ENCODE measurements at places on chromosomes 6 and 20.

DNA sequence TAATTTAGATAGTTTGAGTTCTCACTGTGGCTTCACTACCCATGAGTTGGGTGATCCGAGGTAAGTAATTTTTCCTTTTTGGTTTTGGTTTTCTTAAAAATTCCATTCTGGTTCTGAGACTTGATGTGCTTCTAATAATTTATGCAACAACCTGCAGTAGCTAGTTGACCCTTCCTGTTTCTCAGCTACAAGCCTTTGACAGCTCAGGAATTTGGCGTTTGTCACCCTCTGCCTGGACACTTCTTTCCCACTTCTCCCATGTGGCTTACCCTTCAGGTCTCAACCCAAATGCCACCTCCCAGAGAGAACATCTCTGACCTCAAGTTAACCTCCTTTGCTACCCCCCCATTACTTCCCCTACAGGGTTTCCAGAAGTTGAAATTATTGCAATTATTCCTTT, 49.7 kb upstream of the TSHZ2 start:
- no peak for DNase-seq

- DNase-seq, result no peak
Observed at GRCh38 chr6:53828966-53829697, 34.3 kb downstream of the LRRC1 start.

GRCh38 chr6:87065117-87065516, 29.8 kb downstream of the CGA start:
- DNase-seq, result no peak

- no peak for DNase-seq
Observed at GRCh38 chr6:164502833-164503232, 806.6 kb downstream of the C6orf118 start.

GRCh38 chr20:62357187-62357667, 9.9 kb downstream of the LAMA5 start:
- peak; percentile 87 for DNase-seq

DNA sequence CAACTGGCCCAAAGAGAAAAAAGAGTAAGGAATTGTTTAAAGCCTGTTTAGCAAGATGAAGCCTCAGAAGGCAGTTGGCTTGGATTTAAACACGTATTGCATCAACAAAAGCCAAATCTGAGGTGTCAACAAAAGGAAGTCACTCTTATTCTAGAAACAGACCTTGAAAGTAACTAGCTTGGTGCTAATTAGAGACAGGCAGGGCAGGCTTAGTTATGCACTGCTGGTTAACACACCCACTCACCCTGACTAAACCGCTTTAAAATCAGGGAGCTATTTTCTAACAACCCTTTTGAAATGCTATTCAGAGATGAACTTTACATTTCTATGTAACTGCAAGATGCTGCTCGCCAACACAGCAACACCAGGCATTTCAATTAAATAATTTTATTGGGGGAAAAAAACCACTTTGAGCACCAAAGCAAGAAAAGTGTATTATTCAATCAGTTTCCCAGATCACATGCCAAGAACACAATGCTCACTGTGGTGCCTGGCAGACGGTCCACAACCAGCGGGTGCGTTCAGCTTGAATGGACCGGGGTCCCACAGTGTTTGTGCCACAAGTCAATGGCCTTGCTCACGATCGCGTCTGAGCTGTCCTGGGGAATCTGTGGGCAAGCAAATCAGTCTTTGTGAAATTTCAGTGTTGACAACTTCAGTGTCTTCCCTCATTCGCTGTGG, 23.6 kb downstream of the TBC1D7 start:
- no peak for DNase-seq

GRCh38 chr6:168139121-168139520, 60.1 kb upstream of the FRMD1 start:
- no peak for DNase-seq

DNA sequence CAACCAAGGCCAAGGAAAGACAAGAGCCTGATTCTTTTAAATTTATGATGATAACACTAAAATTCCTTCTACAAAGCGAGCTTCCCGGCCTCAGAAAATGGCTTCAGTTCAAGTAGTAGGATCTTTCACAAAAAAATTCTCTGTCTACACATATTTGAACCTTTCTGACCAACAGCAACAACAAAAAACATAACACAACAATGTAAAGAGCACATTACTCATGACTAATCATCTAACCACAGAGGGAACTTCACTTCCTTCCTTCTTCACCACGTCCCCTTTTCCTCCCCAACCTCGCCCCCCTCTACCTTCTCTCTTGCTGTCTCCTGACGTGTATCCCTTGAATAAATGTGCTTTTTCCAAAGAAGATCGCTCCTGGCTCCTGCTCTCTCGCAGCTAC, 228.2 kb downstream of the MYLK4 start:
- DNase-seq, result no peak

- no peak for DNase-seq
Observed at GRCh38 chr20:41837669-41838224, 219.6 kb upstream of the CHD6 start.

GRCh38 chr20:51022227-51022802, 592 bp downstream of the KCNG1 start:
- DNase-seq, result no peak

DNA sequence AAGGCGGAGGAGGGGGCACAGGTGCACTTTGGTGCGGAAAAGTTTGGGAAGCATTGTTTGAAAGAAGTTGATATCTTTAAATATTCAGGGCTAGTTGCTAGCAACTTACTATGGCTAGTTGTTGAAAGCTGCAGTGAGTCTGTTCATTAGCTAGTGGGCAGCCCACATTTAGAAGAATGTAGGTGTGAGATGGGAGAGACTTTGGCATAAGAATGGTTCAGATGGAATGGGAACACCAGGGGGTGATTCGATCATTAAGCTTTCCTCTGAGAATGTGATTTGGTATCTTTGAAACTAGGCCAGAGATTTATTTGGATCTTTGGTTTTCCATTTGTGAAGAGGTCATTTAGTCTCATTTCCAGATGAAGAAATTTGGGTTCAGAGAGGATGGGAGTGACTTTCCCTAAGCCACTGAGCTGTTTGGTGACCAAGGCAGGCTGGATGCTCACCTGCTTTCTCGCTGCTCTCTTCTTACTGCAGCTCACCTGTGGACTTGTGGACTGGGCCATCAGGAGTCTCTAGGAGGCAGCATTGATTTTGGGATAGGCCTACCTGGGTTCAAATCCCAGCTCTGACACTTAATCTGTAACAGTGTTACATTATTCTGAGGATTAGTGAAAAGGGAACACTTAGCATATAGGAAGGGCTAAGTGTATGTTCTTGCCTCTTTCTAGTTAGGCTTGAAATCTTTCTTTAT, 62.9 kb downstream of the CARMIL1 start:
- DNase-seq, result no peak

DNA sequence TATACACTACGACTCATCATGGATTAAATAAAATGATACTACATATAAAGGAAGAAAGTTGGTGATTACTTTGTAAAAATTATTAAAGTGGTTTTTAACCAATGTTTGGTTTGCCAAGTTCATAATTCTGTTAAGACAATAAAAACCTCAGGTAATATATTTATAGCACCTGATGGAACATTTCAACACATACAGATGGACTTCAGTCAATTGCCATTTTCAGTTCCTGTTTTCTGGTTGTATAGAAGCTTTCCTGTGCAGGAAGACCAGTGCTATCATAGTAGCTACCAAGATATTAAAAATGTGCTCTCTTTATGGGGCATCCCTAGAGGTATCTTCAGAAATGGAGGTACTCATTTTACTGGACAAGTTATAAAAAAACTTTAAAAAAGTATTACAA, 1686.4 kb downstream of the GRIK2 start:
- DNase-seq, result no peak
